ENCODE measurements at places on chromosomes 12 and 14.

- no peak for DNase-seq
These were observed 5.2 kb downstream of the WNT10B start for GRCh38 chr12:48966177-48966895.

DNA sequence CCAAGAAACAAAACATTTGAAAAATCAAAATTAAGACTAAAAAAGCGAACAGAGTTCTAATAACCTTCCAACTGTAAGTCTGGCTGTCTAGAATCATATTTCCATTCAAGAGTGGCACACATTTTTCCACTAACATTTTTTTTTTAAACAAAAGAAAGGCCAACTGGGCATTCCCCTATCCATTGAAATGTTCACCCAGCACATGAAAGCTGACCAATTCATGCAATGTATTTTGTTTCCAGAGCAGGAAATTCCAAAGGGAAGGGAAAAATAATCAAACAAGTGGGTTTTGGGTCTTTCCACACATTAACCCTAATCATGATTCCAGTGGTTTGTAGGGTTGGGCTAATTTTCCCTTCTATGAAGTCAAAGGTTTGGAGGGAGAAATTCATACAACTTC lies 206.5 kb downstream of the CALM1 start:
- no peak for DNase-seq

- DNase-seq, result no peak
These were observed 322.8 kb downstream of the RGS6 start for GRCh38 chr14:72254937-72255472.

GRCh38 chr14:95208598-95208997 lies 51.3 kb upstream of the DICER1 start:
- DNase-seq, result no peak

- peak; percentile 72 for DNase-seq
These were observed 268.7 kb downstream of the ZFP36L1 start for GRCh38 chr14:68523989-68524725.

DNA sequence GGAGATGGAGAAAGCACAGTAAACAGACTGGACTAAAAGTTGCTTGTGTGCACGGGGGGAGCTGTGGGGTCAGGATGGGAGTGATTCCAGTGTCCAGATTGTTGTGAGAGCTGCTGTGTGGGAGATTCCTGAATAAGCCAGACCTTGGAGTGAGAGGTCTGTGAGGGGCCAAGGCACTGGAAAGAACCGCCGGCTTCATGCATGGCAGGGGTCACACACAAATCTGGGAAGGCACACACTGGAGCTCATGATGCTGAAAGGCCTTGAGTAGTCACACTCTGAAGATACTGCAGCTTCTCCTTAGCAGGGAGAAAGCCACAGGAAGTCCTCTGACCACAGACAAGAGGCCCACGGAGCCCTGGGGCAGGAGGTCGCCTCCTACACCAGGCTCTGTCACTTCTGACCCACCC lies 23.1 kb downstream of the ADCY6 start:
- no peak for DNase-seq

DNA sequence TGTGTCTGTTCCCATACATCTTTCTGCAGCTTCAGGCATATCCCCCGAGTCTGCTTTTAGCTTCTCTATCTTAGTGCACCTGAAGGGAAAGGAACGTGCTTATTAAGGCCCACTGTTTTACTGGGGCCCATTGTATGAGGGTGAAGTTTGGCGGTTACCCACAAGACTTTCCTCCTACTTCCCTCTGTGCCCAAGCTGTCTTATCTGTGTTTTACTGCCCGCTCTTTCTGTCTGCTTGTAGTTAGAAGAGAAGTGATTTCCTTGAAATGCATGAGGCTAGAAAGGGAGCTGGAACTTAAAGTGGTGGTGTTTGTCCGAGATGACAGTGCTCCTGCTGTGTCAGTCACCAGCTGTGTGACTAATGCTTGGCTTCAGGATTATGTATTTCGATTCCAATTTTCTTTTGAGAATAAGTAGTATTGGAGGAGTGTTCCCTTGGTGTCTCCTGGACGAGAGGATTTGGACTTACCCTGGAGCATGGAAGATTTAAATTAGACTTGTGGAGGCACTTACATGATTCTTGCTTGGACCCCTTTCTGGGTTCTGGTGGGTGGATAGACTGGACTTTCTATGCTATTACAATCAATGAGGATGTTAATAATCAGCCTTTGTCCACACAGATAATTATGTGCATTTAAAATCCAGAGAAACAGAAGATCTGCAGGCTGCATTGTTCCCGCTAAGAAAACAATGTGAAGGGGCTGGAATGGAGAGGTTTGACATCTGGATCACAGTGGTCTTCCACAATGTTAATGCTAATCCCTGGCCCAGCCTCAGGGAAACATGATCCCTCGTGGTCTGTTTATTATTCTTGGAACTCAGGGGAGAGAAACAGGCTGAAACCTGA lies 13.9 kb upstream of the KRT86 start:
- DNase-seq, result peak; percentile 44

DNA sequence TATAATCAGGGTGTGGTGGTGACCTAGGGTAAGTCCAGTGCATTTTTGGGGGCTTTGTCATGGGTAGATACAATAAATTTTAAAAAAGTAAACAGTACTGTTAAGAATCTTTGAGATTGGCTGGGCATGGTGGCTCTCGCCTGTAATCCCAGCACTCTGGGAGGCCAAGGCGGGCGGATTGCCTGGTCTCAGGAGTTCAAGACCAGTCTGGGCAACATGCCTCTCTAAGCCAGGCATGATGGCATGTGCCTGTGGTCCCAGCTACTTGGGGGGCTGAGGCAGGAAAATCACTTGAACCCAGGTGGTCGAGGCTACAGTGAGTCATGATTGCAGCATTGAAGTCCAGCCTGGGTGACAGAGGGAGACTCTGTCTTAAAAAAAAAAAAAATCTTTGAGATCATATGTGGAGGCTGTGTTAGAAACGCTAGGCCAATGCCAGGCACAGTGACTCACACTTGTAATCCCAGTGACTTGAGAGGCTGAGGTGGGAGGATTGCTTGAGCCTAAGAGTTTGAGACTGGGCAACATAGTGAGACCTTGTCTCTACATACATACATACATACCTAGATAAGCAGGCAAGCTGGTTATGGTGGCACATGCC lies 67.7 kb downstream of the PRKCH start:
- no peak for DNase-seq

- DNase-seq, result no peak
These were observed 471.2 kb downstream of the ATP23 start for GRCh38 chr12:58412461-58413060.

- no peak for DNase-seq
These were observed 179.2 kb upstream of the C14orf180 start for GRCh38 chr14:104400355-104400754.

- DNase-seq, result no peak
These were observed 804.5 kb downstream of the NRXN3 start for GRCh38 chr14:78974691-78975090.

GRCh38 chr14:28661171-28661772 lies 105.3 kb upstream of the FOXG1 start:
- peak; percentile 52 for DNase-seq

DNA sequence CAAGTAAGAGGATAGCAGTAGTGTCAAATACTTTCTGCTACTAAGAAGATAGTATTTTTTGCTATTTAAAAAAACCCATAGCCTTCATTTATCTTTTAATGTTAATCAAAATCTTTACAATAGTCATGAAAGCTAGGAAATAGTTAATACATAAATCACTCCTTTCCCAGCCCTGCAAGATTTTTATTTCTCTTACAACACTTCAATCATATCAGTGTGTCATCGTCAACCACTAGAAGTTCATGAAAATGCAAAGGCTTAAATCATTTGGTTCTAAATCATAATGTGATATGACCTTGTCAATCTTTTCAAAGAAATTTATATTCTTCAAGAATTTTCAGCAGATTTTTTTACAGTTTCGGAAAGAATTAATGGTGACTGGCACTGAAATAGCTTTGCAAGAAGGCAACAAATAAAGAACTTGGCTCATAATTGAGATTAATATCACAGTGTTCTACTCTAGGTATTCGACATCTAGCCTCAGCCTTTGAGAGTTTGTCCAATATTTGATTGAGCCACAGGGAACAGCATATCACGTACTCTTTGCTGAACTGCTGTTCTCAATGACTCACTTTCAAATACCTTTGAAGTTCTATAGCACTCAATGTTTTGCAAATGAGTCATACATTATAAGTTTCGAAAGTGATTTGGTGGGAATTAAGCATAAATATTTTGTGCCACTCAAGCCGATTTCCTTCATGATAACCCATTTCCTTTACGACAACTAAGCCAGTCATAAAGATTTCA lies 384.0 kb upstream of the FOXG1 start:
- DNase-seq, result peak; percentile 51

DNA sequence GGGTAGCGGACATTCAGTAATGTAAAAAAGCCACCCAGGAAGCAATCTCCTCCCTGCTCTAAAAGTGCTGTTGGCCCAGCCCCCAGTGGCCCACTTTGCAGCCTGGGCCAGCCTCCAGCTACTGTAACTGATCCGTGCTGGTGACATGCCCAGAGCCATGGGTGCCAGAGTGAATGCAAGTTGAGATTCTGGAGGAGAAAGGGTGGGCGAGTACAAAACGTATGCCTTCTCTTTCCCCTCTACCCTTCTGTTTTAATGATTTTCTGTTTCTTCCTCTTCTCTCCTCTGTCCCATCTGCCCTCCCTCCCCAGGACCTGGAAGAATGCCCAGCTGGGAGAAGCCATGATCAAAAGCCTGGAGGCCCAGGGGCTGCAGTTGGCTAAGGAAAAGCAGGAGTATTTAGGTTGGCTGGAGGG lies 16.9 kb downstream of the PLEKHD1 start:
- DNase-seq, result peak; percentile 76

GRCh38 chr14:24367514-24368211 lies at the start of gene NFATC4:
Gene NFATC4, plus strand, starts transcription at chr14:24368184. Its CDS starts 157 bp downstream, at chr14:24368341.
- DNase-seq, result peak; percentile 97

- DNase-seq, result no peak
These were observed 66.6 kb downstream of the MON2 start for GRCh38 chr12:62533087-62533754.

GRCh38 chr12:1504895-1505311 lies 89.5 kb downstream of the FBXL14 start:
- DNase-seq, result no peak

DNA sequence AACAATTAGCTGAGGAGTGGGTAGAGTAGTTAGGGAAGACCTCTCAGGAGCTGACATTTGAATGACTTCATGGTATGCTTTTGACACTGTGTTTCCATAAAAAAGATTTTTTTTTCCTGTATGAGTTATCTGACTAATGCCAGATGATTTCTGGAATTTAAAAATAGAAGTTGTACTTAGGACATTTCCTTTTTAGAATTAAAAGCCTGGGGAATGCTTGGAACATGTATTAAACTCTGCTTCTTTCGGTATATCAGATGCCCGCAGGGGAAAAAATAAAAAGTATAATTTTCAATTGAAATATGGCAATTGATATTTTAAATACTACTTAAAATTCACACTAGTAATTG lies 41.1 kb downstream of the BRMS1L start:
- no peak for DNase-seq

GRCh38 chr12:6627616-6628015 lies 8.1 kb downstream of the LPAR5 start:
- DNase-seq, result no peak

GRCh38 chr12:109612975-109613502 lies 39.4 kb downstream of the MVK start:
- no peak for DNase-seq

DNA sequence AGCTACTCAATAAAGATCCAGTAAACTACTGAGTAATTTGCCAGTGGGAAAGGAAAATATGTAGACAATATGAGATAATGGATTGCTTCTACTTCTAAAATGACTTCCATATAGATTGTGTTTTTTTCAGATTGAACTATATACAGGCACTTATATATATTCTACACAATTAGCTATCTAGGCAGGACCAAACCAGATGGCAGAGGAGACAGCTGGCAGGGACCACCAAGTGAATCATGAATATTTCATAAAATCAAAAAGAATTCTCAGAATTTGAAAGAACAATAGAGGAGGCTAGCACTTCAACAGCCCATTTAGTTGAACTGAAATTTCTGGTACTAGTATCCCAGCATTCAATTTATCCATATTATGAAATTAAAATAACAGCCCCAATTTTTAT lies 338.0 kb upstream of the RPL10L start:
- DNase-seq, result no peak

Measured in fibroblast of gingiva (primary cell).